ENCODE measurements at places on chromosomes 7 and 10.
A peak's percentile ranks its signal among the peaks of the same experiment; 100 is the strongest.

GRCh38 chr7:112567388-112567787 lies 86.6 kb downstream of the LSMEM1 start:
- no peak for ATAC-seq

DNA sequence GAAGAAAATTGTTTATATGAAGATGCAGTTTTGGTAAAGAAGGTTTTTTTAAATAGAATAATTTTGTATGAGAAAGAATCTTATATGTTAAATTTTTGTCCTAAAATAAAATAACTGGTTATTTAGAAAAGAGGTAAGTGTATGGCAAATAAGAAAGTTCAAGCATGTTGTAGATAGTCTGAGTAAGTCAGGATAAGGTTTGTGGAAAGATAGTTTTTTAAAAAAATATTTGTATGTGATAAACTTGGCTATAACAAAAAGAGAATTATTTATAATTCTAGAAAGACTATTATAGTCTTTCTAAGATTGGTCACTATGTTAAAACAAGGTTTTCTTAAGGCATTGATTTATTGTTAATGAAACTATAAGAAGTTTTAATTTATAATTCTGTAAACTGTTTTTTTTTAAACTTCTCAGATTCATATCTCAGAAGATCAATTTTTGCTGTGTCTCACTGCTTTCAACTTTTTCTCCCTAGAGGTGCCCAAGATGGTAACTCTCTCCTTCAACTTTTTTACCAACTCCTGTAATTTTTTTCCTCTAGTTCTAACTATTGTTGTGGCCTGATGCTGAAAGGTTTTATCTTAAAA lies 698.6 kb downstream of the CCSER2 start:
- no peak for ATAC-seq

DNA sequence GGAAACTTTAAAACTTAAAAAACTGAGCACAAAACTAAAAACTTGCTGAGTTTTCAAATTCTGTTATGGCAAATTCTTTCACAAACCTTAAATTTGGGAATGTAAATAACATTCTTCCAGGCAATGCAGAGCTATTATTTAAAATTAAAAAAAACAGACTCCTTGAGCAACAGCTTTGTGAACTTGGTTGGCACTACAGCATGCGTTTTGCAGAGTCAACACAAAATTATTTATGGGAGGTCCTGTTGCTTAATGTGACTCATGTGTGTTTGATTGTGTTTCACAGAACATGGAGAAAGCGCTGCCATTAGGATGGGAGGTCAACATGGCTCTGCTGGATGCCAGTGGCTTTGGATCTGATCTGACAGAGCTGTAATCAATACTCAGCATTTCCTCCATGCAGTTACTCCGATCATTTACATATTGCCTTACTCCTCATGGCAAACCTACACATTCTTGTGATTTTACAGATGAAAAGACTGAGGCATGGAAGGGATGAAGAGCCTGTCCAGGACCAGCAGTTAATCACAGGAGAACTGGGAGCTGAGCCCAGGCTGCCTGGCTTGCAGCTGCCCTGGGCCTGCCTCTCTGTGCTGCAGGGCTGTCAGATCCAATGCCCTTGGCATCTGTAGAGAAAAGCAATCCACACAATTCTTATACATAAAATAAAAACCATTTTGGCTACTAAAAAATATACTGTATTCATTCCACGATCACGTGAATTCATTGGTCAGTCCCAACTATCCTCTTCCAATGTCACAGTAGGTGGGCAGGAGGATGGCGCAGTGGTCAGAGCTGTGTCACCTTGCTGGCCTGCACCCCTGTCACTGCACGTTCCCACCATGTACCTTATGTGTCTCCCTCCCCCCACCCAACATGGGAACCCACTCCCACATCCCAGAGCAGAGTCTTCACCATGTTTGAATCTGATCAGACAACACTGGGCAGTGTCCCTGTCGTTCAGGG lies 200.9 kb downstream of the CXCL12 start:
- ATAC-seq, result peak; percentile 81

- ATAC-seq, result no peak
Observed at GRCh38 chr7:114720725-114721124, 201.2 kb upstream of the MDFIC start.

DNA sequence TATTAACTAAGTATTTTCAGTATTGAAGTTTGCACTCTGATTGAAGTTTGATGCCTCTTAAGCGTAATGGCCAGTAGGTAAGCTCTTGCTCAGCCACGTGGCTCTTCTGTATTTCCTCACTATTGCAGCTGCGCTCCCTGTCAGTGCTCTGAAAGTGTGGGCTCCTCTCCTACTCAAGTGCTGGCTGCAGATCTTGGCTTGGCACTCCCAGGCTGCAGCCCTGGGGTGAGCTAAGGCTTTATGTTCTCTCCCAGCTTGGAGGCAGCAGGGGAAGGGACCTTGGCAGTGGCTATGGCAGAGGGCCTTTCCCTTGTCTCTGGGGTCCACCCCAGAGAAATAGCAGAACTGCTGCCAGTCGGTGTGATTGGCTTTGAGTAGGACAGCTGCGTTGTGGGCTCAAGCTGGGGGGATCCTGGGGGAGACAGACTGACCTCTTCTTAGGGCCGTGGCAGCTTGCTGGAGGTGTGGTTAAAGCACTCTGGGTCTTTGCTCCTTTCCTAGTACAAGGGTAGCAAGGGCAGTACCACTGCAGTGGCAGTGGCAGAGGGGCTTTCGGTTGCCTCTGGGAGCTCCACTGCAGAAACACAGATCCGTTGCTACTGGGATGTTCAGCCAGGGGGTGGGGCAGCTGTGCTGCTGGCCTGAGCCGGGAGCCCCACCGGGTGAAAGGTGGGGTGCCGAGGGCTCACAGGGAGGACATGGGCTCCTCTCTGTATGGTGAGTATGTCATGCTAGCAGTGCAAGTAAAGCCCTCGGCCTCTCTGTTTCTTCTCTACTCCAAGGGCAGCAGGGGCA lies 100.5 kb downstream of the GLCCI1 start:
- ATAC-seq, result no peak

- ATAC-seq, result no peak
Observed at GRCh38 chr7:127954357-127954748, 76.9 kb downstream of the LRRC4 start.

- ATAC-seq, result no peak
Observed at GRCh38 chr10:114914560-114914959, 23.4 kb upstream of the TRUB1 start.

DNA sequence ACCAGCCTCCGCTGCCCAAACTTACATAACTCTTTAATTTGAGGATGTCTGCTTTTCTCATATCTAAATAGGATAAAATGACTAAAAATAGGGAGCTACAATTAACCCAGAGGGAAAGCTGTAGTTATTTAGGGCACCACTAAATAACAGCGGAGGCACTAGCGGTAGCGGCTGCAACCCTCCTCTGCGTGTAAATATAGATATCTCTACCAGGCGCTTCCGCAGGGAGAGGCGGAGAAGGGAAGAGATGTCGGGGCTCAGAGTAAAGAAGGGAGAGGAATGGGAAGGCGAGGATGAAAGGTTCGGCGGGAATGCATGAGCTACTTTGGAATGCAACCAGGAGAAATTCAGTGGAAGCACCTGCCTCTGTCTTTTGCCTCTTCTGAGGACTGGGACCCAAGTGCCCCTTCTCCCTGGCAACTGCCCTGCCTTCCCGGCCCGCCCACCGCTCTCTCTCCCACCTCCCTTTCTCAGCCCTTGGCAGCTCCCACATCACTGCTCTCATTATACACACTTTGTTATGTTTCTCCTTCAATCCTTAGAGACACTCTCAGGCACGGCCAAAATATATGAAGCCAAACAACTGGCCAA lies 698.3 kb downstream of the PARD3 start:
- ATAC-seq, result peak; percentile 41

DNA sequence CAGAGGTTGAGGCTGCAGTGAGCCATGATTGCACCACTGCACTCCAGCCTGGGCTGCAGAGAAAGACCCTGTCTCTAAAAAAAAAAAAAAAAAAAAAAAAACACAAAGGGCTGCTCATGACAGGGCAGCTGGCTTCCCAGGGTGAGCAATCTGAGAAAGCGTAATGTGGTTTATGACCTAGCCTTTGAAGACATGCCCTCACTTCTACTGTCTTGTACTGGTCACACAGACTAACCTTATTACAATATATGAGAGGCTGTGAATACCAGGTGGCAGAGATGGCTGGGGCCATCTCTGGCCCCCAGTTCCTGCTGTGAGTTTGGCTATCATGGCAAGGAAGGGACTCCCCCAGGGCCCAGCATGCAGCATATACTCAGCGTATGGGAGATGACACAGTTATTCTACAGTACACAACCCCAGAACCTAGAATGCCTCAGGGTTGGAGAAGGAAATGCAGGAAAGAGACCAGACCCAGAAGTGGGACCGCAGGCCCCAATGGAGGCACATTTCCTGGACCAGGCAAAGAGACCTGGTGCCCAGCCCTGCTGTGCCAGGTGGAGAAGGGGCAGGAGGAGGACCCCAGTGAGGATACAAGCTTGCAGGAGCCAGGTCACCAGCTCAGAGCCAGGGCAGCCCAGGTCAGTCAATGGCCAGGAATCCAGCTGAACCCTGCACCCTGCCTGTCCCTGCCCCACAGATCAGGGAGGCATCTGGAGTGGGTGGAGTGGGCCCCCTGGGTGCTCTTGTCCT lies 26.3 kb downstream of the NPTX2 start:
- no peak for ATAC-seq

GRCh38 chr7:156220078-156220605 lies 407.9 kb upstream of the SHH start:
- ATAC-seq, result peak; percentile 25

DNA sequence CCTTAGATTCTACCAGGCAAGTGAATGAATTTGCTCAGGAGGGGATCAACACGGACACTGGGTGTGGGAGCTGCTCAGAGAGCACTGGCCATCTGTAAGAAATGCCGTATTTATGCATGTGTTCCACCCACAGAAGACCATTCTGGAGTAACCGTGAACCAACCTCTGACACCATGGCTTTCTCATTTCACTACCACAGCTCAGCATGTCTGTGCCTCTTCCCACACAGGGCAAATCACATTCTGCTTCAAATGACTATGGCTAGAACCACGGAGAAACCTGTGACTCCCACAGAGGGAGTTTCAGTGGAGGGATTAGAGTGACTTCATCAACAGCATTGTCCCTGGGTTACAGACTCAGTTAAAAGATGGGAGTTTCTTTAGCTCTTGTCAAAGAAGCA lies 893.4 kb downstream of the XPNPEP1 start:
- no peak for ATAC-seq

DNA sequence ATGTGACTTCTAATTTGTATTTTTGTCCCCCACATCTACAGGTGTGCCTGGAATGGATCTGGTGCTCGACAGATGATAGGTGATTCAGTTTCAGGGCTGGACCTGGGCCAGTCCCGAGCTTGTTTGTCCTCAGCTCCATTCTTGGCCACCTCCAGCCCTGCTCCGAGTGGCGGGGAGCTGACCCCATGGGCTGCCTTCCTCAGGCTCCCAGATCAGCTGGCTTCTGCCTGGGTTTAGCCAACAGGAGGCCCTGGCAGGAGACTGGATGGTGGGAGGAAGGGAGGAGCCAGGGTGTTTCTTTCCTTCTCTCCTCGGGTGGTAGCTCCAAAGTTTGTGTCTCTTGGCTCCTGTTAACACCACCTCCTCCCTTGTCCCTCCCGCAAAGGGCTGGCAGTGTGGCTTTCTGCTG lies 75.2 kb downstream of the CDH23 start:
- no peak for ATAC-seq

DNA sequence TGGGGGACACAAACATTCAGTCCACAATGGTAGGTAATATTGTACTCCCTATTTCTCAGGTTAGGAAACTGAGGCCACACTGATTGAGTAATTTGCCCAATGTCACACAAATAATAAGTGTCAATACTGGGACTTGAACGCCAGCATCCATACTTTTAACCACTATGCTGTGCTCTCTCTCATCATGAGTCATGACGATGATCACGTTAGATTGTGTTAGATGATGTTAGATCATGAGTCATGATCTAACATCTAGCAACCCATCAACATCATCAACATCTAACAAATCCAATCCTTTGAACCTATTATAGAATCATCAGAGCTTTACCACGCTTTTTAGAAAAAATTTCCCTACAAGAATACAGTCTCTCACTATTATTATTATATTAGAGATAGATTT lies 28.1 kb upstream of the HERPUD2 start:
- ATAC-seq, result peak; percentile 58

DNA sequence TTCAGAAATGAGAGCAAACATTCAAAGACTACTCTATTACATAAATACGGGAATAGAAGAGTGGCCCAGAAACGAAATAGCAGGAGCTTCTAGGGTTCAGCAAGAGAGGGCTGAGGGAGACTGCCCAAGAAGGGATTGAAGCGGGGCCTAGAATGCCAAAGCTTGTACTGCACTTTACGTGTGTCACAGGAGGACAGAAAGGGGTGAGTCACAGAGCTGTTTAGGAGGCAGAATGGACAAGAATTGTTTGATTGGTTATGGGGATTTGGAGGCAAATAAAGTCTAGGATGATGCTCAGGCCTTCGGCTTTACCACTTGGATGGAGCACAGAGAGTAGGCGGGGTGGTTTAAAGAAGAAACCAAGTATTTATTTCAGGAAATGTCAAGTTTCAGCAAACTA lies 11.3 kb upstream of the FXYD4 start:
- no peak for ATAC-seq

- no peak for ATAC-seq
Observed at GRCh38 chr10:122196218-122196617, 74.9 kb upstream of the BTBD16 start.
